ENCODE measurements at places on chromosomes 3 and 15.

DNA sequence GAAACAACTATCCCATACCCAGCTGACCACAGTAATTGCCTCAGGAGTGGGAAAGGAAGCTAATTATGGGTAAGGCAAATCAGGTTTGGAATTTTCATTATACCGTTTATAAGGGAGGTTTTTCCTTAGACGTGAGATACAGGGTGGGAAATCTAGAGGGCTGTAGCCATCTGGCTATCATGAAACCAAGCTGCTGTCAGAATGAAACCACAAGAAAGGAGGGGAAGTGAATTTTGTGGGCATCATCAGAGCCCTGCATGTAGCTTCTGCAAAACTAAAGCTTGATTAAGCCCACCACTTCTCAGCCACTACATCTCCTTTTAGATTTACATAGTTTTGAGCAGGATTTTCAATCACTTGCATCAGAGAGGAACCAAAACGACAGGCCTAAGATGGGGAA, 893.5 kb downstream of the TUSC7 start:
- DNase-seq = no peak

DNA sequence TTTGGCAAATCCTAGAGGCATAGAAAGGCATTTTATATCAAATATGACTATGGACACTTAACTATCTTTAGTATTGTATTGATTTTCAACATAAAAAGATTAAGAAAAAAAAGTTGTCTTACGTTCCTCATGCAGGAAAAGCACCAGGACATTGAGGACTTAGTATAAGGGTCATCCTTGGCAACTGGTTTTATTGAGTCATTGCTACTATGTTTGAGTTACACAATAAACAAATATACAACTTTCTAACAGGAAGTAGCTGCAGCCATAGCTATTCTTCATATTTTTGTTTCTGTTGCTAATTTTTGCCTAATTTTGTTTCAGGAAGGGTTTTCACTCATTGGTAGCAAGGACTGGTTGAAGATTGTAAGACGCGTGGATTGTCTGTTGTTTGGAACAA, 93.0 kb downstream of the NPTN start:
- no peak for DNase-seq

GRCh38 chr3:53613125-53613524, 118.7 kb downstream of the CACNA1D start:
- no peak for DNase-seq

DNA sequence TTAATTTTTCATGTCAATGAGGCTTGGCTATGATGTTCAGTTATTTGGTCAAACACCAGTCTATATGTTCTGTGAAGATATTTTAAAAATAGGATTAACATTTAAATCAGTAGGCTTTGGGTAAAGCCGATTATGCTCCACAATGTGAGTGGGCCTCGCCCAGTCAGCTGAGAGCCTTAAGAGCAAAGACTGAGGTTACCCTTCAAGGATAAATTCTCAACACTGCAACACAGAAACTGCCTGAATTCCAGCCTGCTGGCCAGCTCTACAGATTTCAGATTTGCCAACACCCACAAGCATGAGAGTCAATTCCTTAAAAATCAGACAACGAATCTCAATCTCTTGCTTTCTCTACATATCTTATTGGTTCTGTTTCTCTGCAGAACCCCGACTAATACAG, 188.3 kb downstream of the PLCH1 start:
- no peak for DNase-seq

GRCh38 chr3:29398787-29399186, 117.9 kb downstream of the RBMS3 start:
- DNase-seq = no peak

GRCh38 chr3:170809007-170809974, 60.7 kb downstream of the RPL22L1 start:
- DNase-seq = no peak

DNA sequence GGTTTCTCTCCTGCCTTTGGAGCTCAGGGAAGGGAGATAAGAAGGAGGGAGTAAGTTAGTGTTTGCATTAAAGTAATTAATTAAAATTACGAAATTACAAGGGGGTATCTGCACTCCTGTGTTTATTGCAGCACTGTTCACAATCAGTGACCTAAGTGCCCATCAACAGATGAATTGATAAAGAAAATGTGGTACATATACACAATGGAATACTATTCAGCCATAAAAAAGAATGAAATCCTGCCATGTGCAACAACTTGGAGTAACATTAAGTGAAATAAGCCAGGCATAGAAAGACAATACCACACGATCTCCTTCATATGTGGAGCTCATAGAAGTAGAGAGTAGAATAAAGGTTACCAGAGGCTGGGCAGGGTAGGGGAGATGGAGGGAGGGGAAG, 202.0 kb downstream of the SHQ1 start:
- DNase-seq = no peak

DNA sequence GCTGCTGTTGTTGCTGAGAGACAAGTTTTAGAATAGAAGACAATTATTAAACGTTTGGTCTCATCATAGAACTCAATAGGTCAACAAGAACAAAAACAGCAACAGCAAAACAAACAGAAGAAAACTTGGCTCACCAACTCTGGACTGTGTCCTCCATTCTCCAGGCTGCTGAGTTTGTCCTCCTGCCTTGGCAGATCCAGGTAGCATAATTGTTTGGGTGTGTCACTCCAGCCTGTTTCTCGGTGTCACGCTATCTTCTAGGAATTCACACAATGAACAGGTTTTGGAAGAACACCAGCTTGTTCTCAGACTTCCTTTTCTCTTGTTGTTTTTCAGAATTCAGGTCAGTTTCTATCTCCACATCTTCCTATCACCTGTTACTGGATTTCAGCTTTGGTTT, 34.7 kb downstream of the ARRDC4 start:
- DNase-seq = no peak

Data from C1 segment of cervical spinal cord (tissue), 14 donors.